ENCODE measurements at places on chromosomes 6 and 20. TPM values are rescaled to one million over a fixed set of nuclear protein-coding genes. Genes with fewer than 3 reads are reported as not detected.

DNA sequence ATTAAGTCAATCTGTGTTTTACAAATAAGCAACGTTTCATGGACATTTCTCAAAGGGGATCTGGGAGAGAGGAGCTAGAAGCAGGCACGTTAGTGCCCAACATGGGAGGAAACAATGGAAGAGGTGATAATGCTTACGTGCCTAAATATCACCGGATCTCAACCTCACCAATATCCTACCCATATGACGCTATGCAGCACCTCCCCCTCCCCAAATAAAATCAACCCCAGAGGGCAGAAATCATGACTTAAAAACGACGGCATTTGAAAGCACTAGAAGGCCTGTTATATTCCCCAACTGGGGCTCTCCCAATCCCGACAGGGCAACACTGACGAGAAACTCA, 425 bp downstream of the HBS1L start:
- peaks cover 39% of the 10 kb centered on the region for H3K4me1 ChIP-seq
- DNase-seq = no peak
- no peaks in the 10 kb centered on the region for H3K27me3 ChIP-seq
- peak overlapping the region; percentile 56 for H3K4me3 ChIP-seq
- H3K27ac ChIP-seq = peak overlapping the region; percentile 86

DNA sequence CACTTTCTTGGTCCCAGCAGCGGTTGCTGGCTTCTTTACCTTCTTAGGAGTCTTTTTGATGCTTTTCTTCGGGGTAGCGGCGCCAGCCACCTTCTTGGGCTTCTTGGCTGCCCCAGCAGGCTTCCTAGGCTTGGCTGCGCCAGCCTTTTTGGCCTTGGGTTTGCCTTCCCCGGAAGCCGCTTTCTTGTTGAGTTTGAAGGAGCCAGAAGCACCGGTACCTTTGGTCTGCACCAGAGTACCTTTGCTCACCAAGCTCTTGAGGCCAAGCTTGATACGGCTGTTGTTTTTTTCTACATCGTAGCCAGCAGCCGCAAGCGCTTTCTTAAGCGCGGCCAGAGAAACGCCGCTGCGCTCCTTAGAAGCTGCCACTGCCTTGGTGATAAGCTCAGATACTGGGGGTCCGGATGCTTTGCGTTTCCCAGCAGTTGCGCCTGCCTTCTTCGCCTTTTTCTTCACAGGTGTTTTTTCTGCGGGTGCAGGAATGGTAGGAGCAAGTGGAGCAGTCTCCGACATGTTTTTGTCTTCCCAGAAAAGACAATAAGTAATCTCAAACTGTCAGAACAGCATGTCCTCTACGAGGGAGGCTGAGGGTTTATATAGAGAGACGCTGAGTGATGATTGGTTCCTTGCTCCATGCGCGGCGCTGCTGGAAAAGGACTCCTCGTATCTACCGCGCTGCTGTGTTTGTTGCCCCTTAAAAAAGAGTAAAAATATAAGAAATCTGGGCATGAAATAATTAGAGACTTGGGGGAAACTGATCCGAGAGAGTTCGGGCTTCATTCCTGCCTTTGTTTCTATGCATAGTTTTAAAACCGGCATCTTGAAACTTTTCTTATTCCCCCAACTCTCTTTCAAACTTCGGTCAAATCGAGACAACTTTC, 130.3 kb upstream of the BTN3A2 start:
- peak overlapping the region; percentile 96 for H3K27ac ChIP-seq
- peak; percentile 91 for DNase-seq
- peaks cover 34% of the 10 kb centered on the region for H3K4me1 ChIP-seq

GRCh38 chr6:2215342-2215741, 30.1 kb downstream of the GMDS start:
- no peaks in the 10 kb centered on the region for H3K36me3 ChIP-seq
- H3K27me3 ChIP-seq = no peaks in the 10 kb centered on the region
- no peak overlapping the region for H3K27ac ChIP-seq
- no peak overlapping the region for H3K4me3 ChIP-seq
- no peak for DNase-seq

DNA sequence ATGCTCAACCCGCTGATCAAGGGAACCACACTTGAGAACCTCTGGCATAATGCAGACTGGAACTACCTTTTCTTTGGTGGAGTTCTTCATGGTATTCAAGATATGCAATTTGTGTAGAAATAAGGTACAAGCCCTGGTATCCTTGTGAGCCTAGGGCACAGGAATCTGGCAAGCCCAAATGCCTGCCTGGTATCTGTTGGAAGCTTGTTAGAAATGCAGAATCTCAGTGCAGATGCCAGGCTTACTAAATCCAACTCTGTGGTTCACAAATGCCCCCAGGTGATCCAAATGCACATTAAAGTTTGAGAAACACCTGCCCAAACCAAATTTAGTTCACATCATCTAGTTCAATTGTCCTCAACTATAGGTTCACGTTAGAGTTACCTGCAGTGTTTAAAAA, 159.8 kb upstream of the LAMP5 start:
- no peaks in the 10 kb centered on the region for H3K36me3 ChIP-seq
- no peaks in the 10 kb centered on the region for H3K27me3 ChIP-seq
- H3K4me3 ChIP-seq = no peak overlapping the region
- no peak for DNase-seq
- H3K27ac ChIP-seq = no peak overlapping the region

GRCh38 chr6:21393441-21394165, 199.9 kb upstream of the SOX4 start:
- H3K27me3 ChIP-seq = no peaks in the 10 kb centered on the region
- H3K27ac ChIP-seq = no peak overlapping the region
- no peak overlapping the region for H3K4me3 ChIP-seq
- H3K4me1 ChIP-seq = no peaks in the 10 kb centered on the region
- no peaks in the 10 kb centered on the region for H3K36me3 ChIP-seq
- DNase-seq = no peak

DNA sequence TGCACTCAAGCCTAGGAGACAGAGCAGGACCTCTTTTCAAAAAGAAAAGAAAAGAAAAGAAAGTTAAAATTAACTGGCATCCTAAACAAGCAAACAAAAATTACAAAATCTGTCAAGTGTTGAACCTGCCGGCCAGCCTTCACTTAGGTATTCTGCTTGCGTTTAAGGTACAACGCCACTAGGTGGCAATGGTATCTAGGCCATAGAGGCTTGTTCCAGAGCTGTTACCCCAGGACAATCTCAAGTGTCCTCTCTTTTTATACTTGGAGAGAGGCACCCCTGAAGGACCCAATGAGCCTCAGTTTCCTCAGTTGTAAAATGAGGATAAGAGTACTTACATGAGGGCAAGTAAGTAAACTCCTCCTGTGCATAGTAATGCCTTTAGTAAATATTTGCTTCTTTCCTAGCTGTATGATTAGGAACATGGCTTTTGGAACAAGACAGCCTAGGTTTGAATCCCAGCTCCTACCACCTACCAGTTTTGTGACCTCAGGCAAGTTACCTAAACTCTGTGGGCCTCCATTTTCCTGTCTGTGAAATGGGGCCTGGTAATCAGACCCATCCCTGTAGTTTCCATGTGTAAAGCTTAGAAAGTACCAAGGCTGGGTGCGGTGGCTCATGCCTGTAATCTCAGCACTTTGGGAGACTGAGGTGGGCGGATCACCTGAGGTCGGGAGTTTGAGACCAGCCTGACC, 5.8 kb upstream of the PACSIN1 start:
- H3K4me3 ChIP-seq = no peak overlapping the region
- DNase-seq = peak; percentile 33

DNA sequence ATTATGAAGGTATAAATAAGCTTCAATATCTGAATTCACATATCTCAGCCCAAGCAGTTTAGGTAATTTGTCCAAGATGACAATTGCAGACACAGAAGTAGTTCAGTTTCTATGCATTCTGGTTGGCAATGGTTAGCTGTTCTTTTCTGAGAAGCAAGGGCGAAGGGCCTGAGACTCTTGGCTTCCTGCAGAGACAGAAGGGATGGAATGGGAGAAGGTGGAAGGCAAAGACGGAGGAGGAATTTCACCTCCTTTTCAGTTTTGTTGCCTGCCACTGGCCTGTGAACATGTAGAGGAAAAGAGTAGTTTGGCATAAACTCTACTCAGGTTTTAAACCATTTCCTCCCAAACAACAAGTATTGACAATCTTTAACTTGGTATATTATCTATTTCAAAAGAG, 180.7 kb upstream of the HS3ST5 start:
- no peaks in the 10 kb centered on the region for H3K27me3 ChIP-seq
- no peaks in the 10 kb centered on the region for H3K4me1 ChIP-seq
- no peak overlapping the region for H3K4me3 ChIP-seq

GRCh38 chr6:149723771-149724417, 6.0 kb upstream of the LATS1 start:
- peaks cover 22% of the 10 kb centered on the region for H3K4me1 ChIP-seq
- peaks cover 45% of the 10 kb centered on the region for H3K36me3 ChIP-seq
- DNase-seq = peak; percentile 51
- no peak overlapping the region for H3K27ac ChIP-seq
- no peaks in the 10 kb centered on the region for H3K27me3 ChIP-seq

DNA sequence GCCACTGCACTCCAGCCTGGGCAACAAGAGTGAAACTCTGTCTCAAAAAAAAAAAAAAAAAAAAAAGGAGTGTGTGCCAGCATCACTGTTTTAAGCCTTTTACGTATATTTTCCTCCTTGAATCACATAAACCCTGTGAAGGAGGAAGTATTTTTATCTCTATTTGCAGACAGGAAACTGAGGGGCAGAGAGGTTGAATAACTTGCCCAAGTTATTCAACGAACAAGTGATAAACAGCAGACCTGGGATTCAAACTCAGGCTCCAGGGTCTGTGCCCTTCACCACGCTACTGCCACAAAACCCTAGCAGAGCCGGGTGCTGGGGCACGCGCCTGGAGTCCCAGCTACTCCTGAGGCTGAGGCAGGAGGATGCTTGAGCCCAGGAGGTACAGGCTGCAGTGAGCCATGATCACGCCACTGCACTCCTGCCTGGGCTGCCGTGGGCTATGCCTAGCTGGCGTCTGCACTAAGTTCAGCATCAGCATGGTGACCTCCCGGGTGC, 9.4 kb upstream of the AVP start:
- peaks cover 48% of the 10 kb centered on the region for H3K27me3 ChIP-seq
- H3K27ac ChIP-seq = no peak overlapping the region
- no peaks in the 10 kb centered on the region for H3K36me3 ChIP-seq
- no peak for DNase-seq

- no peak overlapping the region for H3K27ac ChIP-seq
- H3K36me3 ChIP-seq = peaks cover 30% of the 10 kb centered on the region
- no peak for DNase-seq
- no peak overlapping the region for H3K4me3 ChIP-seq
- H3K27me3 ChIP-seq = no peaks in the 10 kb centered on the region
- peaks cover 9% of the 10 kb centered on the region for H3K4me1 ChIP-seq
These were observed 13.9 kb downstream of the JAG1 start for GRCh38 chr20:10659651-10660601.

GRCh38 chr20:6838181-6838826, 70.8 kb downstream of the BMP2 start:
- no peak overlapping the region for H3K27ac ChIP-seq
- no peaks in the 10 kb centered on the region for H3K36me3 ChIP-seq
- no peak for DNase-seq
- no peaks in the 10 kb centered on the region for H3K4me1 ChIP-seq

DNA sequence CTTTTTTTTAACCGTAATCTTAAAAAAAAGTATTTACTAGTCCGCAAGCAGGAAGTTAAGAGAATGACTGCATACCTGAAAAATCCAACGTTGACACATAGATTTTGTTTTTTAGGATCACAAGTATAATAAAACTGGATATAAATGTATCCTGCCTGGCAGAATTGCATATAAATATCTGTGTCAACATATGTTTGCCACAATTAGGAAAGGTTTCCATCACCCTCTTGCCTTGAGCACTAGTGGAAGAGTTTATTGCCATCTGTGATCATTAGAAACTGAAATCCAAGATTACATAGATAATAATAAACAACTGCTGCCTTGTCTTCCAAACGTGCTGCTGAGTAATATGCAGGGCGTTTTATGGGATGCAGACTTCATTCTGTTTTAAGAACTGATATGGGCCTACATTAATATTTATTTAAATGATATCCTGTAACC, 27.9 kb downstream of the PLEKHG1 start:
- no peaks in the 10 kb centered on the region for H3K36me3 ChIP-seq
- no peak overlapping the region for H3K4me3 ChIP-seq

- no peaks in the 10 kb centered on the region for H3K36me3 ChIP-seq
- peaks cover 10% of the 10 kb centered on the region for H3K4me1 ChIP-seq
- H3K27me3 ChIP-seq = no peaks in the 10 kb centered on the region
- DNase-seq = no peak
- no peak overlapping the region for H3K27ac ChIP-seq
These were observed 18.5 kb upstream of the SERPINB9 start for GRCh38 chr6:2921520-2922115.

GRCh38 chr20:33549229-33549999, 59.5 kb downstream of the CBFA2T2 start:
- no peak for DNase-seq
- peaks cover 12% of the 10 kb centered on the region for H3K36me3 ChIP-seq
- H3K27ac ChIP-seq = no peak overlapping the region

GRCh38 chr6:159693894-159694545, 979 bp upstream of the SOD2 start:
- no peaks in the 10 kb centered on the region for H3K36me3 ChIP-seq
- DNase-seq = no peak

DNA sequence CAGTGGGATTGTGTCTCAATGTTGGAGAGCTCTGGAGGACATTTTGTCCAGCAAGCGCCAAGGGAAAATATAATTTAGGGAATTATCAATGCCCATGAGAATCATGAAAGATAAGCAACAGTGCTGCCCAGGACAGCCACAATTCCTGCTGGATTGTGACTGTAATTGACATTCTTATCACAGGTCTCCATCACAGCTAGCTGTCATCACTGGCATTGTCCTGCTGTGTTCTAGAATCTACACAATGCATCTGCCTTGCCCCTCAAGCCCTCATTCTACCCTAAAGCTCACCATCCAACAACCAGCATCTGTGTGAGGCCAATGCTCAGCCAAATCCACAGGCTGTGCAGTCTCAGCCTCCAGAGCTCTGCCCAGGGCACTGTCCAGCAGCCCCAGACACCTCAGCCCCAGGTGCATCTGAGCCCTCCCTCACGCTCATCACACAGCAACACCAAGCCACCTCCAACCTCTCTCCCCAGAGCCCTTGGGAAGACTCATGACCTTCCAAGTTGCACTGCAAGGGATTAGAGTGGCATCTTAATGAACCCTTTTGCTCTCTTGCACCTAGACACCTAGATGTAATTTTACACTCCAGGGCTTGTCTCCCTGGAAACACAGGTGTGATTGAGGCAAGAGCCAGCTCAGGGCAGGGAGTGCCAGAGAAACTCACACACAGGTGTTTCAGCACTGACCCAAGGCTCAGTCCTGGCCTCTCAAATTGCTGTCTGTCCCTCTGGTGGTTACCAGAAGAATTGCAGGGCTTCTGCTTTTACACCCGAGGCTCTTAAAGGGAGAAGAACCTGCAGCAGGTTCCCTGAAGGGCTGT, 85.2 kb upstream of the PHACTR3 start:
- H3K4me3 ChIP-seq = no peak overlapping the region
- H3K36me3 ChIP-seq = no peaks in the 10 kb centered on the region
- H3K4me1 ChIP-seq = no peaks in the 10 kb centered on the region
- no peak overlapping the region for H3K27ac ChIP-seq
- DNase-seq = no peak
- H3K27me3 ChIP-seq = peaks cover 10% of the 10 kb centered on the region

GRCh38 chr6:116087437-116088027, 13.1 kb upstream of the NT5DC1 start:
- H3K27me3 ChIP-seq = no peaks in the 10 kb centered on the region
- peak overlapping the region; percentile 38 for H3K27ac ChIP-seq
- H3K4me1 ChIP-seq = no peaks in the 10 kb centered on the region

TPD52L1 gene
- 4.1 TPM for total RNA-seq

COL9A3 gene
- total RNA-seq = 16.7 TPM

SLC17A2 gene
- total RNA-seq = not detected

XKR7 gene
- 0.09 TPM for total RNA-seq

ZNF165 gene
- 1.7 TPM for total RNA-seq

KCNB1 gene
- total RNA-seq = 0.60 TPM

MOXD1 gene
- 9.9 TPM for total RNA-seq

CPNE5 gene
- total RNA-seq = 24.3 TPM

SNTA1 gene
- total RNA-seq = 2.4 TPM

PMEPA1 gene
- total RNA-seq = 14.0 TPM

EMILIN3 gene
- total RNA-seq = not detected

TMEM170B gene
- total RNA-seq = 7.5 TPM

C4B gene
- 88.6 TPM for total RNA-seq

RAB44 gene
- 1.0 TPM for total RNA-seq

Measured in spleen (tissue), 13 donors.